ENCODE measurements at places on chromosomes 2 and 18. TPM values are rescaled to one million over a fixed set of nuclear protein-coding genes. Genes with fewer than 3 reads are reported as not detected.

DNA sequence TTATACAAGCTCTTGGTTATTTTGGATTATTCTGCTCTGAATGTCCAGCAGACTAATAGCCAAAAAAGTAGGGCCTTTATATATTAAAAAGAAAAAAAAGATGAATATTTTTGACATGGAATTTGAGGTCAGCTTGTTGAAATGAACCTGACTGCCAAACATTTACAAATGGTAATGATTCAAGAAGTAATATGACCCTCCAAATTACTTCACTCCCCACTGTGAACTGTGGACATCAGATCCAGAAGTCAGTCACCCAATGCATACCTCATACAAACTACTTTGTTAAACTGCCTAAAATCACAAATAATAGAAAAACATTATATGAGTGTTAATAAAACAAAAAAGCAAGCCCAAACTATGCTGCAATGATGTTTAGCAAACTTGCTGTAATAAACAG, 10.0 kb downstream of the EPG5 start:
- no peak for DNase-seq

GRCh38 chr2:104944495-104944894, 90.6 kb downstream of the POU3F3 start:
- DNase-seq: no peak

Gene NPC1
- polyA plus RNA-seq: 8.5 TPM

GRCh38 chr2:99793022-99793421, 303.2 kb upstream of the REV1 start:
- DNase-seq: no peak

GRCh38 chr2:96099861-96100798, 16.2 kb downstream of the ADRA2B start:
- no peak for DNase-seq

DNA sequence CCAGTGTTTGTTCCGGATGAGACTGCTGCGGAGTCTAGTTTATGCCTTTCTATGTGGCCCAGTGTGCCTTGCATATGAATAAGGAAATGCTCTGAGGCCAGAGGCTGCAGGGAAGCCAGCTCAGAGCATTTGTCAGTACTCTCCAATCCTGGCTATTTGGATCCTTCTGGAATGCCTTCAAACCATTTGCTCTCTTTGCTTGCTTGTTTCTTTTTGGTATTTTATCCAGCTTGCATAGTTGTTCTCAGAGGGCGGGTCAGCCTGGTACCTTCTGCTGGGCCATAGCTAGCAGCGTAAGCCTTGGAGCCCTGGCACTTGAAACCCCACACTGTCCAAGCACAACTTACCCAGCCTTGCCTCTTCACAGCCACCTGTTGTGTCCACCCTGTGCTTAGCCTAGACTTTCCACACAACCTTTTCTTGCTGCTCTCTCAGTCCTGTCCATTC, 20.5 kb downstream of the CENPO start:
- no peak for DNase-seq

- no peak for DNase-seq
Observed at GRCh38 chr2:112493048-112493447, 11.1 kb downstream of the TTL start.

Gene PLCL1
- not detected for polyA plus RNA-seq

DNA sequence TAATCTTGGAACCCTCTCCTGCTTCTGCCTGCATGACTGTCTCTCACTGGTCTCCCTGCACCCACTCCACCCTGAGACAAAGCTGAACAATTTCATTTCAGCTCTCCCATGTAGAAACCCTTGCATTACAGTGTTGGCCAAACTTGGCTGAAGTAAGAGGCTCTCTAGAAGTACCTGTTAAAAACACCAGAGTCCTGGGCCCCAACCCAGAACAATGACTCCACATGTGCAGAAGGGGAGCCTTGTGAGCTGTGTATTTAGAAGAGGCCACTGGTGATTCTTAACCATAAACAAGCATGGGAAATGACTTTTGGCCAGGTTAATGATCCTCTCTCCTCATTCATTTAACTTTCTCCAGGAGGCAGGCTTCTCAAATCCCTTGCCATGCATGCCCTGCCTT, 254.8 kb downstream of the SETBP1 start:
- no peak for DNase-seq

DNA sequence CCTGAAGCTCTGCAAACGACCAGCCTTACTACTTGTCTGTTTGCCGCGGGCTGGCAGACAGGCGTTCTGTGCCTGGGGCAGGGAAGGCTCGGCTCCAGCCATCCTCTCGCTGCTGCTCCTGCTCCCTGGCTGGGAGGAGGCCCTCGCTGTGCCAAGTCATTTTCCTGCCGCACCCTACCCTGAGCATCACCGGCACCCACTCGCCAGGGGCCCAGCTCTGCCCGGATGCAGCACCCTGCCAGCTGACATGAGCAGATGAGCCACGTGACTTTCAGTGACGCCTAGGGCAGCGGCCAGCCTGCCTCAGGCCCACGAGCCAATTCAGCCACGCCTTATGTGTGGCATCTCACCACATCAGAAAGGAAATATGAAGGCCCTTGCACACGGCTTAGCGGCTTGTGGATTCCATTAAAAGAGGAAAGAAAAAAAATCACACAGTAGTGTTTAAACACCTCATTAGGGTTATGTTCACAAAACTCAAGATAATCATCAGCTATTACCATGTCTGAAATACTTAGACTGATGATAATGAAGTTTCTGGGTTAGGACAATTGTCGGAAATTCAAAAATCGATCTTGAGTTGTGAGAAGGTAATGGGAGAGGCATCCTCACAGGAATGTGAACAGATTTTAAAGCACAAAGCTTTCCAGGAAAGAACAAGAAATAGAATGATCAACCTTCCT, 250.5 kb downstream of the TWIST2 start:
- no peak for DNase-seq

- no peak for DNase-seq
Observed at GRCh38 chr18:56803051-56803450, 151.9 kb downstream of the WDR7 start.

- no peak for DNase-seq
Observed at GRCh38 chr2:30218814-30219213, 12.5 kb upstream of the LBH start.

Gene ANKRD23
- polyA plus RNA-seq: 1.1 TPM

- DNase-seq: no peak
Observed at GRCh38 chr18:22307528-22307927, 110.2 kb downstream of the CTAGE1 start.

DNA sequence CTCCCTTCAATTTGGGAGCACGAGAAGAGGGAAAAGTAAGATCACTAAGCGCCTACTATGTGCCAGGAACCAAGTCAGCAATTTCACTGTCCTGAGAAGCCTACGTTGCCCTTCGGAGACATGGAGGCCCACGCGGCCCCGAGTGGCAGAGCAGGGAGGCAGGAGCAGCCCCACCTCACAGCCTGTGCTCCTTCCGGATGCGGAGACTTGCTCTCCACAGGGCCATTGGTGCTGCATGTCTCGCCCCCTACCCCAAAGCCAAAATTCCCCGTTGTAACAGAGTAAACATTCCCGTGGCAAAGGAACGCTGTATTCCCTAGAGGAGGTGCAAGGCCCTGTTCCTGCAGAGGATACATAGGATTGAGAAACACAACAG, 4.5 kb downstream of the SLC14A2 start:
- DNase-seq: no peak

DNA sequence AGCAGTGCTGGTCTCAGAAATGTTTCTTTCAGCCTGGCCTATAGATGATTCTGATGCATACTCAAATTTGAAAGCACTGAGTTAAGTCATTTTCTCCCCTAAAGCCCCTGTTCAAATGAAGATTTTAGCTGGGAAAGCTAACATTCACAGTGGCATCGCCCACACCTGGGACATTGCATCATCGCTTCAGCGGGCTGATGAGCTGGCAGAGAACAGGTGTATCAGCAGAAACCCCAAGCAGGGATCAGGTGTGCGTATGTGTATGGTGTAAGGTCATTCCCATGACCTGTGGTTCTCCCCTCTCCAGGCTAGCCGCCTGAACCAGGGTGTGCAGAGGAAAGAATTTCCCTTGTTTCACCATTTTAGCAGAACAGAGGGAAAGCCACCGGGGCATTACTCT, 56.3 kb downstream of the EPAS1 start:
- no peak for DNase-seq

Gene XIRP2
- polyA plus RNA-seq: 0.25 TPM

- no peak for DNase-seq
Observed at GRCh38 chr2:2573658-2574293, 242.7 kb upstream of the MYT1L start.

Gene OXER1
- polyA plus RNA-seq: not detected

- no peak for DNase-seq
Observed at GRCh38 chr18:61965311-61965710, 72.5 kb upstream of the RNF152 start.

- no peak for DNase-seq
Observed at GRCh38 chr2:155830817-155831579, 501.5 kb downstream of the NR4A2 start.

Gene PSME4
- 7.3 TPM for polyA plus RNA-seq

DNA sequence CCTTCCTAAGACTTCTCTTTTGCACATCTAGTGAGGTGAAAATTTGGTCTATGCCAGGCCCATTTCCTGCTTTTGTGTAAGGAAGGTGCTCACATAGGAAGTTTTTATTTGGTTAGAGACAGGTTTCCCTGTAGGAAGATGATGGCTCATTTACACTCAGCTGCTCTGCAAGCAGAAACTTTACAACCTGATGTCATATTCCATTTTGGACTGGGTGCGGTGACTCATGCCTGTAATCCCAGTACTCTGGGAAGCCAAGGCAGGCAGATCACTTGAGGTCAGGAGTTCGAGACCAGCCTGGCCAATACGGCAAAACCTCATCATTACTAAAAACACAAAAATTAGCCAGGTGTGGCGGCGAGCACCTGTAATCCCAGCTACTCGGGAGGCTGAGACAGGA, 35.8 kb downstream of the CASP10 start:
- DNase-seq: no peak

Measured in naive B cell (primary cell).